A549 treated with RU486 at 1 μM for 4 hours (cell line): ENCODE measurements at places on chromosomes 4 and X. TPM values are rescaled to one million over a fixed set of nuclear protein-coding genes. Genes with fewer than 3 reads are reported as not detected.

Gene COX7B2
- not detected in 5 replicates for total RNA-seq

Gene CDKL2
- total RNA-seq: 0.34 to 0.93 TPM (median 0.71 TPM) in 5 replicates

Gene NPY2R
- 0.05 to 0.09 TPM (median 0.05 TPM) in 3 of 5 replicates, not detected in the others for total RNA-seq

Gene CCKAR
- total RNA-seq: not detected in 5 replicates

Gene MAML3
- 9.3 to 13.0 TPM (median 12.5 TPM) in 5 replicates for total RNA-seq

Gene WNK3
- 0.01 TPM in 2 of 5 replicates, not detected in the others for total RNA-seq

Gene MAGEE1
- total RNA-seq: 3.3 to 4.9 TPM (median 4.7 TPM) in 5 replicates

Gene POF1B
- 2.1 to 3.3 TPM (median 3.0 TPM) in 5 replicates for total RNA-seq

Gene SH2D1A
- total RNA-seq: not detected in 5 replicates
